ENCODE measurements at places on chromosomes 7 and 10.

- no peak for DNase-seq
Observed at GRCh38 chr10:120162471-120162870, 269.9 kb downstream of the SEC23IP start.

DNA sequence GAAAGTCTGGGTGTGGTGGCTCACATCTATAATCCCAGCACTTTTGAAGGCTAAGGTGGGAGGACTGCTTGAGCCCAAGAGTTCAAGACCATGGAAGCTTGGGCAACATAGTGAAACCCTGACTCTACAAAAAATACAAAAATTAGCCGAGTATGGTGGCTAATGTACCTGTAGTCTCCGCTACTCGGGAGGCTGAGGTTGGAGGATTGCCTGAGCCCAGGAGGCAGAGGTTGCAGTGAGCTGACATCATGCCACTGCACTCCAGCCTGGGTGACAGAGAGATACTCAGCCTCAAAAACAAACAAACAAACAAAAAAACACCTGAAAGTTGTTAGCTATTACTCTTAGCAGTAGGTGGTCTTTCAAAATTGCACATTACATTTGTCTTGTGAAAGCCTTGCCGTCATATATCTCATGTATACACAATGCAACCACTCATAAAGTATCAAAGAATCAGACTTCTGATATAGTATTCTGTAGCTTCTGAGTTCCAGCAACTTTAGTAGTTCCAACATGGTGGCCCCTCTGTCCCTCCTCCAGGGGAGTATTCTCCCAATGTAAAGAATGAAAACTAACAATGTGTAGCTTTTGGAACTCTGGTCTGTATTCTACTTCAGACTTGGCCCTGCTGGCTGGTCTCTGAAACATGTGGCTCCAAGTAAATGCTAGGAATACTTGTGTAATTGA lies 101.5 kb downstream of the ZNF92 start:
- DNase-seq, result no peak

DNA sequence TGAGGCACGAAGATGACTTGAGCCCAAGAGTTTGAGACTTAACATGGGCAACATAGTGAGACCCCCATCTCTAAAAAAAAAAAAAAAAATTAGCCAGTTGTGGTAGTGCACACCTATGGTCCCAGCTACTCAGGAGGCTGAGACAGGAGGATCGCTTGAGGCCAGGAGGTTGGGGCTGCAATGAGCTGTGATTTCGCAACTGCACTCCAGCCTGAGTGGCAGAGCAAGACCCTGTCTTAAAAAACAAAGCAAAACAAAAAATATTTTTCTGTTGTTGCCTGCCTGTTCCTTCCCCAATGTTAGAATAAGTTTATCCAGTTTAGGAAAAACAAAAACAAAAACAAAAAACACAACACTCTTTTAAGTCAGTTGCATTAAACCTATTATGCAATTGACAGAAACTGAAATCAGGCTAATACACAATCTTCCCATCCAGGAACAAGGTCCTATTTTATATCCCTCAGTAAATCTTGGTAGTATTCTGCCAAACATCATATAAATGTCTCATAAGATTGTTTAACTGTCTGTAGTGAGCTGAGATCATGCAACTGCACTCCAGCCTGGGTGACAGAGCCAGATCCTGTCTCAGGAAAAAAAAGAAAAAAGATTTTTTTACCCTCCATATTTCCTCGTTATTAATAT lies 4.9 kb downstream of the PILRA start:
- no peak for DNase-seq

DNA sequence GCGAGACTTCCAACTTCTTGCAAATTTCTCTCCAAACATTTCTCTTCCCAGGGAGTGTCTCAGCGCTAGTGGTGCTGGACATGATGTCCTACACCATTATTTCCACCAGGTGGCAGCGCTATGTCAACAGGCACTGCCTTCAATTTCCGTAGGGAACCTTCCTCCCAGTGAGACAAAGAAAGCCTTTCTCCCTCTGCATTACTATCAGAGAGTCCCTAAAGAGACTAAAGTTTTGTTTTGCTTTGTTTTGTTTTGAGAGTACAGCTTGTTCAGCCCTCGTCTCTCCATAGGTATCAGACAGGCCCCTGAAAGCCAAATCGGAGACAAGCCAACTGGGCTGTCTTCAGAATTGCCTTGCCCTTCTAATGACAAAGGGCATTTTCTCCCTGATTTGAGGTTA lies 44.2 kb upstream of the GGCT start:
- DNase-seq, result peak; percentile 42

DNA sequence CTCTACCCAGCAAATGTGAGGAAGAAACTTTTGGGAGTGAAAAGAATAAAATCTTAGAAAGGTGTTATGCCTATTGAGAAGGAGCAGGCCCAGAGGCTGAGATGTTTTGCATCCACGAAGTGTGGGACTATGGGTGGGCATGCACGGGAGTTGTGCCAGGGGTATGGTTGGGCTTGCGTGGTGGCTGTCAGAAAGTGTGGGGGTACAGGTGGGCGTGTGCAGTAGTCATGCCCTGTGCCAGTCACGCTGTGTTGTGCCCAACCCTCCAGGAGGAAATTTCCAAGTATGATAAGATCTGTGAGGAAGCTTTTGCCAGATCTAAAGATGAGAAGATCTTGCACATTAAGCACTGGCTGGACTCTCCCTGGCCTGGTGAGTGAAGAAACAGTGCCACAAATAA lies 52.9 kb upstream of the ZMIZ2 start:
- DNase-seq, result no peak

- no peak for DNase-seq
Observed at GRCh38 chr10:45274364-45274763, 41.0 kb downstream of the OR13A1 start.
